ENCODE measurements at places on chromosomes 13 and 19.

DNA sequence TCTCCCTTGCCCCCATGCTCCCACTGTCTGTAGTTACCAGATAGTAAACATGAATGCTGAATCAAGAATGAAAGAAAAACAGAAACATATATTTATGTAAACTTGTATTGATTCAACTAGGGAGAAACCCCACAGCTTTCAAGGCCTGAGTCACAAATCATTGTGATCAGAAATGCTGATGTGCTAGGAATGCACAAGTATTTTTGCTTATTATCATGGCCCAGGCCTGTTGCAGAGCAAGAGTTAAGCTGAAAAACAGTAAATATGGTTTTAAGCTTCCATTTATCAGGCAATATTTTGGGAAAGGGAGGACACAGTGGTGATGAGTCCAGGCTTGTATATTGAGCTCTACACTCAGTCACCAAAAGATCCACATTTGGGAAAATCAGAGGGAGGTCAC lies 669.6 kb downstream of the DIAPH3 start:
- no peak for DNase-seq

DNA sequence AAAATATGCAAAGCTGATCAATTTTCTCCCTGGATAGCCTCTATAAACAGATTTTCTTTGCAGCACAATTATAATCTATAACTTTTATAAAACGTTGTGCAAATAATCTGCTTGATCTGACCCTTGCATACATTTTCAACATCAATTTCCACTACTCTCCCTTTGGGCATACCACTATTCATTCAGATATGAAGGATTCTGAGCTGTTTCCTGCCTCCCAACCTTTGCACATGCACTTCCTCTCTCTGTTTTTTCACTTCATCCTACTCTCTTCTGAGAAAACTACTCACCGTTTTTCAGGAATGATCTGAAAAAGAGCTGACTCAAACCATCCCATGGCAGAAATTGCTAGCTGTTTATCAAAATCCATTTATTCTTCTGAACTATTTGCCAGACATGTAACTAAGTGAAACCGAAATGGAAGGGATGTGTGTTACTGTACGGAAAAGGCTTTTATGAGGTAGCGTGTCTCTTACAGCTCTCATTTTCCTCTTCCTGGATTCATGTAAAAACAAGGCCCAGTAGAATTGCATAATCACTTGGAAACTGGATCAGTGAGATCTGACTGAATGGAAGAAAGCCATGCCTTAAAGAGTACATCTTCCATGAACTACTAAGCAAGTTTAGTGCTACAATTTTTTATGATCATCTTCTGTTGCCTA lies 1447.3 kb upstream of the MIR17HG start:
- no peak for DNase-seq

GRCh38 chr13:23392313-23392712 lies 41.2 kb downstream of the SACS start:
- no peak for DNase-seq

GRCh38 chr13:72953391-72953965 lies 105.3 kb upstream of the KLF5 start:
- DNase-seq = no peak

GRCh38 chr13:21058361-21058760 lies 3.0 kb downstream of the LATS2 start:
- DNase-seq = no peak

DNA sequence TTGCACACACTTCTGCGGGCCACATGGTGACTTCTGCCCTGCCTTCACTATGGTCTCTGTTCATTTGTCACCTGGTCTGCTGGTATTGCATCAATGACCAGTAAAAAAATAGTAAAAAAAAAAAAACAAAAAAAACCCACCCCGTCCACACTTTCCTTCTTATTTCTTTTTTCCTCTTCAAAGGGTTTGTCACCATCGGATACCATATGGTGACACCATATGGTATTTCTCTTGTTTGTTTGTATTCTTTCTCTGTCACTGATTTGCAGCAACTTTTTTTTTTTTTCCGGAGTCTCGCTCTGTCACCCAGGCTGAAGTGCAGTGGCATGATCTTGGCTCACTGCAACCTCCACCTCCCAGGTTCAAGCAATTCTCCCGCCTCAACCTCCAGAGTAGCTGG lies 26.2 kb upstream of the OR7C2 start:
- no peak for DNase-seq

DNA sequence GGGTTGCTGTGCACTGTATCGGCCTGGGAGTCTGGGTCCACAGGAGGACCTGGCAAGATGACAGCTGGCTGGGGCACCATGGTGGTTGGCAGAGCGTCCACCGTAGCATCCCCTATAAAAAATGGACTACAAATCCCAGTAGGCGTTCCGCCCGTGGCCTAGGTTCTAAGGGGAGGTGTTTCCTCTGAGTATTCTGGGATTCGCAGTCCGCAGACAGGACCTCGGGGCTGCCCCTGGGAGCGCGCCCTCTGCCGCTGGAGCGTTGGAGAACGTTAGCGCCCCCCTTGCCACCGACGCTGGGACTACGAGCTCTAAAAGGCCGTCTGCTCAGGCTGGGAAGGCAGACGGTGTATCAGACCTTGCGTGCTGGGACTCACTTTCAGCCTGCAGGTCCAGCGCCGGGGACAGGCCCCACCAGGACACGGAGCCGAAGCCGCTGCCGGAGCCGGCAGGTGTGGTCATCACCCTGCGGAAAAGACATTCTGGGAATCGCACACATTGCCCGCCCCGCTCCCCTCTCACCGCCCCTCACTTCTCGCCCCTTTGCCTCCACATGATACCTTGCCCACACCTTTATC lies 372 bp downstream of the DNAAF3 start:
- DNase-seq = peak; percentile 68

- no peak for DNase-seq
These were observed 4.6 kb upstream of the BST2 start for GRCh38 chr19:17409990-17410389.

DNA sequence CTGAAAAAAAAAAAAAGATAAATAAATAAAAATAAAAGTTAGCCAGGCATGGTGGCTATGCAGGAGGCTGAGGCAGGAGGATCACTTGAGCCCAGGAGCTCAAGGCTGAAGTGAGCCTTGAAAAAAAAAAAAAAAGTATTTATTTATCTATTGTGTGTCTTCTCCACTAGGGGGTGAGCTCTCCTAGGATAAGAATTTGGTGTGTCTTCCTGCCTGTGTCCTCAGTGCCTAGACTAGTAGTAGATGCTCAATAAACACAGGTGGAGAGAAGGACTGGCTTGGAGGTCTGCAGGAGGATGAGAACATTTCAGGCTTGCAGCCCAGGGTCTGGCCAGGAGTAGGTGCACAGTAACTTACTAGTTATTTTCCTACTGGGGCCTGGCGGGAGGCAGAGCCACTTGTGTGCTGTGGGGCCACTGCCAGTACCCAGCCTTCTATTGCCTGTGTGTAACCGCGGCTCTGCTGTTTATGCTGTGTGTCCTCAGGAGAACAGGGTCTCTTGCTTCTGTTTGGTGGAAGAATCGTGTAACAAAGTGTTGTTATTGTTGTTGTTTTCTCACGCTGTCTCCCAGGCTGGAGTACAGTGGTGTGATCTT lies 5.4 kb downstream of the LMTK3 start:
- peak; percentile 75 for DNase-seq

GRCh38 chr19:5503598-5503997 lies 48.4 kb downstream of the ZNRF4 start:
- no peak for DNase-seq

DNA sequence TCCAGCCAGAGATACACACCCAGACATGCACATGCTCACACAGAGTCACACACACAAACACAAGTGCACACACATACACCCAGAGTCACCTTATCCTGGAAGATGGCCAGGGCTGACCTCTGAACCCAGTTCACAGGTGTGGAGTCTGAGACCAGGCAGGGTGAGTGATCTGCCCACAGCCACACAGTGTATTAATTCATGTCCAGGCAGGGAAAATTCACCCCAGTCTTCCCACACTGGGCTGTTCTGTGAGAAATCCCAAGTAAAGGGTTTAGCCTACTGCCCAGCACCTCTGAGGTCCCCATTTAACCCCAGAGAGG lies 2.0 kb downstream of the POU2F2 start:
- no peak for DNase-seq

DNA sequence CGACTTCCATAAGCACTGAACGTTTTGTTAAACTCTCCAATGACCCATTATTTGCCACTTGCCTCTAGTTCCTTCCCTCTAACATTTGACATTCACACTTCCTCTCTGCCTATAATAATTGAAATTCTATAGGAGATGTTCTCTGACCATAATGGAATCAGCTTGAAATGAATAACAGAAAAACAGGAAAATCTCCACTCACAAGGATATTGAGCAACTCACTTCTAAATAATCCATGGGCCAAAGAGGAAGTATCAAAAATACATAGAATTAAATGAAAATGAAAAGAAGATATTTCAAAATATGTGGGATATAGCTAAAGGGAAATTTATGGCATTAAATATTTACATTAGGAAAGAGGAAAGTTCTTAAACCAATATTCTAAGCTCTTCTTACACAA lies 3.4 kb upstream of the FCGBP start:
- no peak for DNase-seq

- DNase-seq = no peak
These were observed 30.3 kb upstream of the CEACAM4 start for GRCh38 chr19:41657157-41657556.

- DNase-seq = no peak
These were observed 5.4 kb downstream of the RNU6-9 start for GRCh38 chr19:898663-899062.

- DNase-seq = no peak
These were observed 2.2 kb downstream of the HCST start for GRCh38 chr19:35904311-35905068.

- no peak for DNase-seq
These were observed 98.7 kb downstream of the COL4A2 start for GRCh38 chr13:110405597-110406450.

- no peak for DNase-seq
These were observed 2385.0 kb downstream of the PCDH9 start for GRCh38 chr13:64845110-64845509.

DNA sequence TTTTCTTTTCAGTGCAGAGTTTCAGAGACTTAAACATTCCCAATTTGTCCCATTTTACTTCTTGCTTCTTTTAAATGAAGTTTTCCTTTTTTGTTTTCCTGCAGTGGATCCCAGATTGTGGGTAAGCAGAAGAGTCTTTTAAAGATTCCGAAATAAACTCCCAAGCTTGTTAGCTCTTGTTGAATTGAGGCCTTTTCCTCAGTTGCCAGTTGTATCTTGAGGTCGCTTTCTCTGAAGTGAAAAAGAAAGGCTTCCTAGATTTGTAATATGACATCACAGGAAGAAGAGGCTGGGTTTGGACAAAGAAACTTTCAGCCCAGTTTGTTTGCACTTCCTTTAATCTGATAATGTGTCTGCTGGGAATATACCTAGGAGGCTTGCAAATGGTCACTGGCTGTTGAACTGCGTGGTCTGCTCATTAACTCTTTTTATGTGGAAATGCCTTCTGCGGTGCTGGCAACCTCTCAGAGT lies at the start of gene LPAR6:
TSS of gene LPAR6 (minus strand) at position 233 of the 471 bp plus-strand sequence. CDS start 690 bp downstream, outside the sequence.
- DNase-seq = no peak

GRCh38 chr13:111139873-111140561 lies 24.9 kb downstream of the ARHGEF7 start:
- no peak for DNase-seq

- DNase-seq = no peak
These were observed 1.9 kb downstream of the SYDE1 start for GRCh38 chr19:15108845-15109767.

DNA sequence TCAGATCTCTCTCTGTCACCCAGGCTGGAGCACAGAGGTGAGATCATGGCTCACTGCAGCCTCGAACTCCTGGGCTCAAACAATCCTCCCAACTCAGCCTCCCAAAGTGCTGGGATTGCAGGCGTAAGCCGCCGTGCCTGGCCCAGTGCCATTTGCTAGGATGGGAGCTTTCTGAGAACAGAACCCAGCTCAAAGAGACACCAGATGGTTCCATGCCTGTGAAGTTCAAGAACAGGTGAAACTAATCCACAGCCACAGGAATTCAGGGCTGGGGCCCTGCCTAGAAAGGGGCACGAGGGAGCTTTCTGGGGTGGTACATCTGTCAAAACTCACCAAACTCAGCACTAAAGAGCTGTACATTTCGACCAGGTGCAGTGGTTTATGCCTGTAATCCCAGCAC lies 4.2 kb downstream of the SLC7A9 start:
- no peak for DNase-seq

DNA sequence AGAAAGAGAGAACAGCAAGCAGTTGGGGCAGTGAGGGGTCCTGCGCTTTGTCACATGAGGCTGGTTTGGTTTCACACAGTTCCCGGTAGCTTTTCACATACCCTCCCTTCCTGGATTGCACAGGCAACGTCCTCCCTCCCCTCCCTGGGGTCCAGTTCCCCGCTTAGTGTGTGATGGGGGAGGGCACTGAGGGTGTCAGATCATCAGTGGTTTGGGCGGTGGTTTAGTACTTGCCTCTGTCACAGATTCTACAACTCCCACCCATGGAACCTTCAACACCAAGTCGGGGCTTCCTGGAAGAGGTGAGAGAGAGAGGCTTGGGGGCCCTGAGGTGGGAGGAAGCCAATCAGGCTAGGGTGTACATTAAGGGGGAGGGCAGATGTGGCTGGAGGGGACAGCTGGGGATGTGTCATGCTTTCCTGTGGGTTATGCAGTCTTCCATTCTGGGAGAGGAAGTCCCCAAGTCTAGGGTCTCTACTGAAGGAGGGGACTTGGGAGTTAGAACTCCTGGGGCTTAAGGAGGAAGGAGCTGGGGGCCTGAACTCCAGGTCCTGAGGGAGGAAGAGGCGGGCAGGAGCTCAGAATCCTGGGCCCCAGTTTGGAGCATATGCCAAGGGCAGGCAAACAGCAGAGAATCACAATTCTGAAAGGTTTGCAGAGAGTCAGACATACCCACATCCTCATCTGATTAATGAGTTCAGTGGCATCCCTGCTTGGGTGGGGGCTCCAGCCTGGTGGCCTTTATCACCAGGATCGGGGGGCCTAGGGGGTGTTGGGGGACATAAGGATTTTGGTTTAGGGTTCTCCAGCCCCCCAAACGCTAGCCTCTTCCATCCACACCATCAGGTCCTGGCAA lies at the start of gene NKG7:
TSS of gene NKG7 (minus strand) at position 6 of the 856 bp plus-strand sequence. CDS start 119 bp downstream, outside the sequence.
- peak; percentile 68 for DNase-seq

DNA sequence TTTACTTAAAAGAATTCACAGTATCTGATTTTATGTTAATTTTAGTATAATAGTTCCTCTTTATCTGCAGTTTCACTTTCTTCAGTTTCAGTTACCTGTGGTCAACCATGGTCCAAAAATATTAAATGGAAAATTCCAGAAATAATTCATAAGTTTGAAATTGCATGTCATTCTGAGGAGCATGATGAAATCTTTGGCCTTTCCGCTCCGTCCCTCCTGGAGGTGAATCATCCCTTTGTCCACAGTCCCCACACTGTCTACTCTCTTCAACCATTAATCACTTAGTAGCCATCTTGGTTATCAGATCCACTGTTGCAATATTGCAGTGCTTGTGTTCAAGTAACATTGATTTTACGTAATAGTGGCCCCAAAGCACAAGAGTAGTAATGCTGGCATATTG lies 26.9 kb downstream of the SLITRK6 start:
- DNase-seq = no peak

GRCh38 chr19:40489882-40490230 lies 23.1 kb downstream of the SPTBN4 start:
- no peak for DNase-seq
